ENCODE measurements at places on chromosomes 1 and 21.

DNA sequence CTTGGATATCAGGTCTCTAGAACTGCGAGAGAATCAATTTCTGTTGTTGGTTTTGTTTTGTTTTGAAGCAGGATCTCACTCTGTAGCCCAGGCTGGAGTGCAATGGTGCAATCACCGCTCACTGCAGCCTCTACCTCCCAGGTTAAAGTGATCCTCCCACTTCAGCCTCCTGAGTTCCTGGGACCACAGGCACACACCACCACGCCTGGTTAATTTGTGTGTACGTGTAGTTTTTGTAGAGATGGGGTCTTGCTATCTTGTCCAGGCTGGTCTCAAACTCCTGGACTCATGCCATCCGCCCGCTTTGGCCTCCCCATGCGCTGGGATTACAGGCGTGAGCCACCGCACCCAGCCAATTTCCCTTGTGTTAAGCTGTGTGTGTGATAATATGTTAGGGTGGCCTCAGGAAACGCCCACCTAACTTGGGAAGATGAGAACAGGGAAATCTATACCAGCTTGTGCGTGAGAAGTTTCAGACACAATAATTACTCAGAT, 109.6 kb downstream of the SIK1 start:
- DNase-seq, result no peak

DNA sequence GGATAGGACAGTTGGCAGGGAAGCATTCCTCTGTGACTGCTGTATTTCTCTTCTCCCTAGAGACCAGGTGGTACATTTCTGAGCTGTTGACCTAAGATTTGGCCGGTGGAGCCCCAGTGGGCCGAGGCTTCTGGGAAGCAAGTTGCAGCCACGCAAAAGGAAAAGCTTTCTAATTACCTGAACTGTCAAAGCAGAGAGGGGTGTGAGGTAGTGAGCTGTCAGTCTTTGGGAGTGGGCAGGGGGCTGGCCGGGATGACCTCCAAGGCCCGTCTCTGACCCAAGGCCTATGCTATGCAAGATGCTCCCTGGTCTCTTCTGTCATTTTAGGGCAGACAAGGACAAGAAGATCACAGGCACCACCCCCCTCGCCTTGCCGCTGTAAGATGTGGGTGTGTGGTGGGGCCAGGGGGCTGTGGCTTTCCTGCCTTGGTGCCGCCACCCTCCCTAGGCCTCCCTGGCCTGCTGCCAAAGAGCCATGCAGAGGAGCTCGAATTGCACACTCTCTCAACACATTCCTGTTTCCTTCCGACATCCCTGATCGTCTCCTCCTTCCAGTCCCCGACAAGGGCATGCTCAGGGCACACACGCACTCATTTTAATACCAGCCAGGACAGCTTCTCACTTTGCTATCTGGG, 7.7 kb downstream of the PADI1 start:
- DNase-seq, result peak; percentile 66

- no peak for DNase-seq
Measured at GRCh38 chr21:34027721-34028461, 45.5 kb upstream of the MRPS6 start.

DNA sequence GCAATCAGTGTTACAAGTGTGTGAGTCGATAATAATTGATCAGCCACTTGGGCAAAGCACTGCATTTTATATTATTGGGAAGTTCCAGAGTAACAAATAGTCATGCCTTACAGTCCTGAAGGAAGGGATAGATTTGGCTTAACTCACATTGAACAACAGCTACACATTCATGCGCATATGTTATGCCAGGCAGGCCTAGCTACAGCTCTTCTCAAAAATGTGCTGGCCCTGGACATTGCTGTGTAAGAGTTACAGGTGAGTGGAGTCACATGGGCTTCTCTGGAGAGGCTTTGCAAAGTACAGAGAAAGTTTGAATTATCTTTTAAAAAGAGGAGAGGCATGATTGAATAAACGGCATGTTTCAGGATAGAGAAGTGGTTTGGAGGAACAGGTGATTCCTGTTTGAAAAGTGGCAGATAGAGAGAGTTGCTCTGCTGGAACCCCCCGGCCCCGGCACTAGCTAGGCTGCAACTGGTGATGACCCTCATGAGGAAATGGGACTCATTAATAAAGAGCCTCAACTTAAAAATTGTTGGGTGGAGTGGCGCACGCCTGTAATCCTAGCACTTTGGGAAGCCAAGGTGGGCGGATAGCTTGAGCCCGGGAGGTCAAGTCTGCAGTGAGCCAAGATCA, 200.6 kb downstream of the CRB1 start:
- no peak for DNase-seq

DNA sequence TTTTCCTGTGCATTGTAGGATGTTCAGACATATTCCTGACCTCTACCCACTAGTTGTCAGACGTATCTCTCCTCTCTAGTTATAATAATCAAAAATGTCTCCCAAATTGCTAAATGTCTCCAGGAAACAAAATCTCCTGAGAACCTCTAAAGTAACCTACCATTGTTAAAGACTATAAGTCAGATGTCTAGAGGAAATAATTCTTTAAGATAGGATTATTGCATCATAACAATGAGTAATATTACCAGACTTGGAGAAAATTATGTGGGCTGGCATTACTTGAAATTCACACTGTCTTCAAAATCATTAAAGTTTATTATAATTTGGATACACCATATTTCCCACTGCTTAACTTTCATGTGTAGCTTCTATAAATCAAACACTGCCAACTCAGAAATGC, 643.0 kb upstream of the ADGRL2 start:
- no peak for DNase-seq

- no peak for DNase-seq
Measured at GRCh38 chr21:38742580-38743260, 63.0 kb upstream of the ETS2 start.

GRCh38 chr1:181192316-181192715, 103.8 kb downstream of the IER5 start:
- DNase-seq, result no peak

- no peak for DNase-seq
Measured at GRCh38 chr1:162590101-162590500, 28.6 kb downstream of the UAP1 start.

Data from stimulated activated CD4-positive, alpha-beta T cell treated with anti-CD3 and anti-CD28 coated beads, Interleukin-4, amount 100 ng/mL, for 24 hours (primary cell).